ENCODE measurements at places on chromosomes 7 and 10.

GRCh38 chr10:88545359-88545758, 37.8 kb downstream of the RNLS start:
- no peak for DNase-seq

DNA sequence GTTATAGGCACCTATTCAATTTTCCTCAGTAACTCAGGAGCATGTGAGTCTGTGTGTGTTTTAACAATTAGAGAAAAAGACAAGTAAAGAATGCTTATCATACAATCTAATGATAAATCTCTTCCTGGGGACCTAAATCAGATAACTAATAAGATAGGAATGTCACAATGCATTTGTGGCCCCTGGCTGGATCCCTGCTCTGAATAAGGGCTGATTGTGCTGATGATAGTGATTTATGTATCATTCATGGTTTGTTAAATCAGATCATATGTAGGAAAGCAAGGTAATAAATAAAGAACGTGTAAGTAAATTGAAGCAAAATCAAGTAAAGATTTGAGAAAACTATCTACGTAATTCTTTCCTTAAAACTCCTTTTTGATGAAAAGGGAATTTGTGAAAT, 145.9 kb downstream of the C7orf25 start:
- no peak for DNase-seq

DNA sequence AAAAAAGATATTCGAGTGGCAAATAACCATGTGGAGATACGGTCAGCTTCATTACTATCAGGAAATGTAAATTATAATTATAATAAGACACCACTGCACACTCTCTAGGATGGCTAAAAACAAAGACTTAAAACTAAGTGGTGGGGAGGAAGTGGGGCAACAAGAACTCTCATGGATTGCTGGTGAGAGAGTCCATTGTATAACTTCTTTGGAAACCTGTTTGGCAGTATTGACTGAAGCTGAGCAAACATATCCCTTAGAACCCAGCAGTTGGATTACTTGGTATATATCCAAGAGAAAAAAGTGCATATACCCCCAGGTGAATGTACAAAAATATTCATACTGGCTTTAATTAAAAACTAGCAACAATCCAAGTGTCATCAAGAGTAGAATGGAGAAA, 133.7 kb upstream of the CTBP2 start:
- no peak for DNase-seq

DNA sequence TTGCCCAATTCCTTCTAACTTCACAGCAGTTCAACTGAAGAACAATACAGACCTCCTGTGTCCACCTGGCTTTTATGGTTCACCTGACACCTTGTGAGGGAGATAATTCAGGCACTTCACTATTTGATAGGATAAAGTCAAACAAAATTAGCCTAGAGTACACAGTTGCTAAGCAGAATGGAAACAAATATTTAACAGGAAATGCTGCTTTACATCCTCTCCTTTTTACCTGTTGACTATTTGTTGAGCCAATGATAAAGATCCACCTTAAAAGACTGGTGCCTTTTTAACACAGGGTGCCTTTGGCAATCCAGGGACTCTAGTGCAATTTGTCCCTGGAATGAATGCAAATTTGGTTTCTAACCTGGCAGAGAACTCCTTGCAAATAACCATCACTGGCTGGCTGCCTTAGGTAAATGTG, 39.8 kb downstream of the ITPRID1 start:
- no peak for DNase-seq

GRCh38 chr7:154183482-154183881, 131.3 kb downstream of the DPP6 start:
- DNase-seq, result no peak

- DNase-seq, result no peak
Measured at GRCh38 chr10:113379091-113379490, 173.8 kb upstream of the HABP2 start.

GRCh38 chr10:48231699-48232315, 42.7 kb downstream of the FRMPD2 start:
- DNase-seq, result peak; percentile 35

DNA sequence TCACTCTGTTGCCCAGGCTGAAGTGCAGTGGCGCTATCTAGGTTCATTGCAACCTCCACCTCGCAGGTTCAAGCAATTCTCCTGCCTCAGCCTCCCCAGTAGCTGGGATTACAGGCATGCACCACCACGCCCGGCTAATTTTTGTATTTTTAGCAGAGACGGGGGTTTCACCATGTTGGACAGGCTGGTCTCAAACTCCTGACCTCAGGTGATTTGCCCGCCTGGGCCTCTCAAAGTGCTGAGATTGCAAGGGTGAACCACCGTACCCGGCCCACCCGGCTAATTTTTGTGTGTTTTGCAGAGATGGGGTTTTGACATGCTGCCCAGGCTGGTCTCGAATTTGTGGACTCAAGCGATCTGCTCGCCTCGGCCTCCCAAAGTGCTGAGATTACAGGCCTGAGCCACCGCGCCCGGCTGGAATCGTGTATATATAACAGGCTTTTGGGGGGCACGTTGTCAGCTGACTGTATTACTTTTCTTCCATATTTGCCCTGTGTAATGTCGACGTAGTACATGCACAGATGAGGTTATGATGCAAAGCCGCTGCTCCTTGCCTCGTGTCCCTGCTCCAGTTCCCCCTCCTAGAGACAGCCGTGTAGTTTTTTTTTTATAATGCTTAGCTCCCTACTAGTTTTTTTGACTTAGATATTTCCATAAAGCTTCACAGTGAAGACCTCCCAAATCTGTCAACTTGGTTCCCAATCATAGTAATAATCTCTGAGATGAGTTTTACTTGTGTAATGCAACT, 883 bp upstream of the TRA2A start:
- DNase-seq, result no peak

GRCh38 chr7:43621729-43622448, 39.0 kb downstream of the STK17A start:
- no peak for DNase-seq

- DNase-seq, result no peak
Measured at GRCh38 chr7:100627238-100627549, 14.2 kb downstream of the TFR2 start.

DNA sequence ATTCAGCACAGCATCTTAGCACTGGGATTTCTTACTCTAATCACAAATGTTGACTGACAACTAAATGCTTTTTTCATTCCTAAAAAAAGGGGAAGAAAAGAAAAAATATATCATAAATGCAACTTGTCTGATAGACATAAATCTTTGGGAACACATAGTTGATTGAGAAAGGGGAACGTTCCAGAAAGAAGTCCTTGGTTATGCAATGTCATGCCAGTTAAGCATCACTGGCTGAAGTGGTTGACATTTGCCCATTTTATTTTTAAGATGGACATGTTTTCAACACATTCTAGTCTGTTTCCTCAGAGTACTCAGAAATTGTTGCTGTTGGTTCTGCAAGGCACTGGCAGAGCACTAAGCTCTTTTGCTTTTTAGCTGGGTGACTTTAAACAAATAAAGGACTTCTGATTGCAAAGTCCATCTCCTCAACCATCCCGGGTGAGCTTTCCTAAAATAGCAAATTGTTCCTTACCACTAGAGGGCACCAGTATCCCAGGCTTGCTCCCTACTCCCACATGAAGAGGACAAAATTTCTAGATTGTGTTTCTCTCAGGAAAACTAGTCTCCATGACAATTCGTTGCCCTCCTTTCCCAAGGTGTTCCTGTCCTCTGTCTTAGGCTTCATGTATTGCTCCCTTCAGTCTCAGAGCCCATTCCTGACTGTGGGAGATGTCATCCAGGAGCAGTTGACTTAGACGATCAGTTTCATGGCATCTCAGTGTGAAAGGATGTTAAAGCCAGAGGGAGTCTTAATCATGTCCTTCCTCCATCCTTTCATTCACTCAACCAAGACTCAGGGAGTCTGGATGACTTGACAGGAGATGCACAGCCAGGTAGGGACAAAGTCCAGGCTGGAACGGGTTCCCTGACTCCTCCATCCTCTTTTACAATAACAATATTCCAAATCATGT, 23.9 kb downstream of the OPALIN start:
- peak; percentile 54 for DNase-seq

GRCh38 chr10:112375721-112376395, 1.9 kb downstream of the ACSL5 start:
- peak; percentile 40 for DNase-seq

DNA sequence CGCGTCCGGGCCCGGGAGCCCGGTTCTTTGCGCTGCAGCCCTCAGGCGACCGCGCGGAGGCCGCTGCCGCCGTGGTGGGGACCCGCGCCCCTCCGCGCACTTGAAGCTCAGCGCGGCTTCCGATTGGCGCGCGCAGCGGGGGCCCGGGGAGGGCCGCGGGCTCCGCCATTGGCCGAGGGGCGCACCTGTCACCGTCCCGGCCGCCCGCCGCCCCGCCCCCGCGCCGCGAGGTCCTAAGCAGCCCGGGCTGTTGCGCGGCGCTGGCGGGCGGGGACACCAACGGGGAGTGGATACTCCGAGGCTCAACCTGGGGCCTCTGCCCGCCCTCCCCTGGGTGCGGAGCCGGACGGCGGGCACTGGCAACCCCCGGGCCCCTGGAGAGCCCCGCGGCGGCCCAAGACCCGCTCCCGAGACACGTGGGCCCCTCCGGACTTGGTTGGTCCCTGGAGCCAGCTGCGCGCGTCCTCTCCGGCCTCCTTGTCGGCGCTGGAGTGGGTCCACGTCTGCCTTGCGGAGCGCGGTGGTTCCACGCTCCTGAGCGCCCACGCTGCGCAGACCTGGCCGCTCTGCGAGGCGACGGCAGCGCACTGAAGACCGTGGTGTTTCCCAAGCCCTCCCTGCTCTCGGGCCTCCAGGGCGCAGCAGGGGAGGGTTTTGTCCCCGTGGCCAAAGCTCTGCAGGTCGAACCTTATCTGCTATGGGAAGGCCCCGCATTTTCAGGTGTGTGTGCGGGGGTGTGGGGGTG, at the start of gene MNX1:
Gene MNX1 (minus strand): TSS at position 76 of the 745 bp plus-strand sequence. CDS start 313 bp downstream, outside the sequence.
- no peak for DNase-seq

DNA sequence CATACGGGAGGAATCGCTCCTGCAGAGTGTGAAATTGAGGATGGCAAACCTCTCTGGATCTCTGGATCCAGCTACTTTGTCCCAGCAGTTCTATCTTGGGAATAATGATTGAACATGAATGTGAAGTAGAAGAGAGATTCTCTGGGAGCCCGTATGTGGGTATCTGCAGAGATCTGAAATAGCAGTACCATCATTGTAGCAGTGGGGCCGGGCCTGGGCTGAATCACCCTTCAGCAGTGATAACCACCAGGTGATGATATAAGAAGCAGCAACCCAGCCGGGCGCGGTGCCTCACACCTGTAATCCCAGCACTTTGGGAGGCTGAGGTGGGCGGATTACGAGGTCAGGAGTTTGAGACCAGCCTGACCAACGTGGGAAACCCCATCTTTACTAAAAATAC, 51.9 kb downstream of the SKIDA1 start:
- no peak for DNase-seq

DNA sequence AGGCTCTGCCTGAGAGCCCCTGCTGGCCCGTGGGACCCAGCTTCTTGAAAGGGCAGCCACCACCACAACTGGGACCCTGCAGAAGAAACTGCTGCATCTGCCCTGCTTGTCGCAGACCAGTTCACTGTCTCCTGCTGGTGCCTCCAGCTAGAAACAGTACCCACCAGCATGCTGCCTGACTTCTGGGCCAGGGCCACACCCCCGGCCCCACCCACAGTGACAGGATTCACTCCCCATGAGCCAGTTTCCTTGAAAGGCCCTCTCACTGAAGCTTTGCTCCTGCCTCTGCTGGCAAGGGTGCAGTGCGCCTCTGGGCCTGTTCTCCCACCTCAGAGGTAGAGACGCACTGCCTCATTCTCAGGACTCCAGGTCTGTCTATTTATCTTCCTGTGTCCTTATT, 32.4 kb downstream of the ANXA11 start:
- no peak for DNase-seq

DNA sequence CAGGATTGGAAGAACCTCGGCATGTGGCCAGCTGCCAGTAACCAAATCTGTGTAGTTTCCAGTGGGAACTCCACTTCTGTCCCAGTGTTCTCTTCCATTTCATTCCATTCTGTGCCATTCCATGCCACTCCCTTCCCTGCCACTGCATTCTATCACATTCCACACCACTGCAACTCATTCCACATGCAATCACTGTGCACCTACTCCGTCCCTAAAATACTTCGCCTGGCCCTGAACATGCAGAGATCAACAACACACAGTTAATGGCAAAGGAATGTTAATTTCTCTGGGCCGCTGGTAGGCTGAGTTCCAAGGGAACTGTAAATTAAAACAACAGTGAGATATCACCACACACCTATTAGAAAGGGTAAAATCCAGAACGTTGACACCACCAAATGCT, 64.8 kb downstream of the AKR1B1 start:
- no peak for DNase-seq

GRCh38 chr7:85896531-85896930, 709.7 kb upstream of the SEMA3D start:
- DNase-seq, result no peak

Measured in thymus (tissue), 14 donors.